ENCODE measurements at places on chromosomes 12 and 14.

- DNase-seq: no peak
Observed at GRCh38 chr12:89923091-89923490, 214.5 kb upstream of the ATP2B1 start.

DNA sequence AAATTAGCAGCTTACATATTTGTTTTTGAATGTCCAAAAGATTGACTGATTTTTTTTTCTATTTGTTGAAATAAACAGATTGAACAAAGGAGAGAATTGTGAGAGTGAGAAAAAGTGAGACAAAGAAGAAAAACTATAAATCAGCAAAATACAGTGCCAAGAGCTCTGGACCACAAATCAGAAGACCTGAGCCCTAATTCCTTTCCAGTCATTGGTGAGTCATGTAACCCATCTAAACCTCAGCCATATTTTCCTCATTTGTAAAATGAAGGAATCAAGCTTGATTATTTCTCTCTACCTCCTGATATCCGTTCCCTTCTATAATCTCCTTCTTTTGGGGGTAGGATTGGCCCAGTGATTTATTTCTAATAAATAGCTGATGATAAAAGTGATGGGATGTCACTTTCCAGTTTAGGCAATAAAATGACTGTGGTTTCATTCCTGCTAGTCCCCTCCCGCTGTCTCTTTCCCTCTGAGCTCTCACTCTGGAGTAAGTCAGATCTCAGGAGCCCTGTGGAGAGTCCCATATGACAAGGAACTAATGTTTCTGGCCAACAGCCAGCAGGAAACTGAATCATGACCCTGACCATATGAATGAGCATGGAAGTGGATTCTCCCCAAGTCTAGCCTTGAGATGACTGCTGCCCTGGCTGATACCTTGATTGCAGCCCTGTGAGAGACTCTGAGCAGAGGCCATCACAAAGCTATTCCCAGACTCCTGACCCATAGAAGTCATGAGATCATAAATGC is 218.9 kb downstream of the ACSS3 start:
- no peak for DNase-seq

DNA sequence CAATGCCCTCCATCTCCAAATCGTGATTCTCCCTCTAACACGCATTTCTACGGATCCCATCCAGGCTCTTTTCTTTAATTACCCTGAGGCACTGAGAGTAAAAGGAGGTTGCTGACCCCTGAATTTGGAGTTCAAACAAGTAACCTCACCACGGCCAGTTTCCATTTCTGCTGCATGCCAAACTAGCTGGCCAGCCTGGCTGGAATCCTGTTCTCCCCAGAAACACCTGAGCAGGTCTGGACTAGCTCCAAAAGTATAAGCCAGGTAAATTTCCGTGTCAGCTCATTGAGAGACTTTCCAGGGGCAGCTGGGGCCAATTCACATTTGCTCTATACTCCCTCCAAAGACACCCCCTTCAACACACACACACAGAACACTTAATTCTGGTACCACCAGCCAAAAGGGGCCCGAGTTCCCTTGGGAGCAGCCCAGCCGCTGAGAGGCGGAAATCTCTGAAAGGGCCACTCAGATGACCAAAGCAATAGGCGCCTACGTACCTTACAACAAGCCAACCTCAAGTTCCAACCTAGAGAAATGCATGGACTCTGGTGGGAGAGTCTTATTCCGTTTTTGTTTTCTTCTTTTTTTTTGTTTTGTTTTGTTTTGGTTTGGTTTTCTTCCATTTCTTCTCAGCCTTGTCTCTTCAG is 131.4 kb downstream of the NDUFA12 start:
- DNase-seq: no peak

- no peak for DNase-seq
Observed at GRCh38 chr12:3342051-3342450, 149.0 kb upstream of the PRMT8 start.

DNA sequence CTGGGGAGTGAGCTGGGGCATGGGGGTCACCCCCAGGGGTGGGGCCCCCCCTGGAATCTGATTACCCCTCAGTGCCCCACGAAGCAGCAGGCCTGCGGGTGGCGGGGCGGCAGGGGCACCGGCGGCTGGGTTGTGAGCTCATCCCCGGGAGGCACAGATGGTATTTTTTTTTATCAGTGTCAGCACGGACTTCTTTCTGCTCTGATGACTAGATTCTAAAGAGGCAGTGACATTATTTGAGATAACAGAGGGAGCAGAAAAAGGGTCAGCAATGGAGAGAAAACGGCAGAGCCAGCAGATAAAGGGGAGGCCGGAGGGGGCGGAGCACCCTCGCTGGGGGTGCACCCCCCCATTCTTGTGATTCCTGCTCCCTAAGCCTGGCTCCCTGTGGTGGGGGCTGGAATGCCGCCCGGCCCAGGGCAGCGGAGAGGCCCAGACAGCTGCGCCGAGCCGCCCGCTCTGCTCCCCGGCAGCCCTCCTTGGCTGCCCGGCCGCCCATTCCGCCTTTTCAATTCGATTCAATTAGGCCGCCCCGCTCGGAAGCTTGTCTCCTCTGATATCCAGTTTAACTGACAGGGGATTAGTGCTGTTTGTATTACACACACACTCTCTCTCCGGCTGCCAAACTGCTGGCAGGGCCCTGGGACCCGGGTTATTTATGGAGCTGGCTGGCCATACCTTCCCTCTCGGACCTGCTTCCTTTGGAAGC is 32.9 kb downstream of the MVK start:
- DNase-seq: no peak

DNA sequence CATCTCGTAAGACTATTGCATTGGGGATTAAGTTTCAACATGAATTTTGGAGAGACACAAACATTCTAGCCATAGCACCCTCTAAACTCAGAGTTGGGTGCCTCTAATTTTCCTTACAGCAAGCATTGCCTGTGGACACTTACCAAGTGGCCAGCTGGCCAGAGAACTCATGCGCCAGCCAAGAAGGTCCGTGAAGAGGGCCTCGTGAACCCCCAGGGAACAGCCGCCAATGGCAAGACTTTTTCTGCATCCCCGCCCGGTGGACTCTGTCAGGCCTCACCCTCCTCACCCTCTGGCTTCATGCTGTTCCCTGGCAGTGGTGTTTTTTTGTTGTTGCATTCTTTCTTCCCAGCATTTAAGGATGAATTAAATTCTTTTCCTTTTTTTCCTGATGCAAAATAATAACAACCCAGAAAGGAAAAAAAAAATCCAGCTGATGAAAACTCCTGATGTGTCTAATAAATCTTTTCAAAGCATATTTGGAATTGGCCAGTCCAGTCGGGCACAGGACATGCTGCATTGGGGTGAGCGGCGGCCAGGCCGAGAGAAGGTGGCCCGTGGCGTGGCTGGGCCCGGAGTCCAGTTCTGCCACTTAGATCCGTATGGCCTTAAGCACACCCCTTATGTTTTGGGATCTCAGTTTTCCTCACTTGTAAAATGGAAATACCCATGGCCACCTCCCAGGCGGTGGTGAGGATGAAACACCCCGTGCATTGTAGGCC is 191.9 kb upstream of the DIO3 start:
- no peak for DNase-seq

DNA sequence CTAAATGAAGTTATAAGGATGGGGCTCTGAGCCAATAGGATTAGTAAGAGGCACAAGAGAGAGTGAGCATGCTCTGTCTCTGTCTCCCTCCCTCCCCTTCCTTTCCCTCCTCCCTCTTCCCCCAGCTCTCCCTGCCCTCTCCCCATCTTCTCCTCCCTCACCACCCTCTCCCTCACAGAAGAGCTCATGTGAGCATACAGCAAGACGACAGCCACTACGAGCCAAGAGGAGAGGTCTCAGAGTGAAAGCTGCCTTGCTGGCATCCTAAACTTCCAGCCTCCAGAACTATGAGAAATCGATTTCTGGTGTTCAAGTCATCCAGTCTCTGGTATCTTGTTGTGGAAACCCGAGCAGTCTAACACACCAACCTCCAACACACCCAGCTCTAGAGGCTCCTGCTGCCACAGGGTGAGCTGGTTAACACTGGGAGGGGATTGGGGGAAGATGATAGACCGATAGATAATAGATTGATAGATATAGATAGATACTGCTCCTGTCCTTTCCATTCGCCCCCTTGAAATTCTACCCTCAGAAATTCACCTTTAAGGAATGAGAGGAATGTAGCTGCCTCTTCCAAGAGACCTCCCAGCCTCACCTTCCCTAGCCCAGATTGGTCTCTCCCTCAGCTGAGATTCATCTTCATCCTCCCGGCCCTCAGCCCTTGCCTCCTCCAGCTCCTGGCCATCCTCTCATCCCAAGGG is 25.8 kb upstream of the ACTN1 start:
- DNase-seq: no peak

DNA sequence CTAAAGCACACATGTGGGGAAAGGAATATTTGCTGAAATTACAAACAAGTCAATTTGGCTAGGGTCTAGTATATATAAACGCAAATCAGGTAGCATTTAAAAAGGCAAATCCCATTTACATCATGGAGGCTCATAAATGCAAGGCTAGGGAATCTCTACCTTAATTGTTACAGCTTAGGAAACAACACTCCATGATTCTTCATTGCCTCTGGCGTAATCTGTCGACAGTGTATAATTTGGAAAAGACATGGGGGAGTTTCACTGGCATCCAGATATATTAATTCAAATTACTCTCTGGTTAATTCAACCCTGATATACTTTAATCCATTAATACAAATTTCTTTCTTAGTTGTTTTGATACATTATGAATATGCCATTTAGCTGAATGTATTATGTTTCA is 1630.2 kb upstream of the FLRT2 start:
- no peak for DNase-seq

- no peak for DNase-seq
Observed at GRCh38 chr12:131507881-131508280, 203.0 kb upstream of the SFSWAP start.

- no peak for DNase-seq
Observed at GRCh38 chr12:120209851-120210250, 8.9 kb upstream of the RPLP0 start.

DNA sequence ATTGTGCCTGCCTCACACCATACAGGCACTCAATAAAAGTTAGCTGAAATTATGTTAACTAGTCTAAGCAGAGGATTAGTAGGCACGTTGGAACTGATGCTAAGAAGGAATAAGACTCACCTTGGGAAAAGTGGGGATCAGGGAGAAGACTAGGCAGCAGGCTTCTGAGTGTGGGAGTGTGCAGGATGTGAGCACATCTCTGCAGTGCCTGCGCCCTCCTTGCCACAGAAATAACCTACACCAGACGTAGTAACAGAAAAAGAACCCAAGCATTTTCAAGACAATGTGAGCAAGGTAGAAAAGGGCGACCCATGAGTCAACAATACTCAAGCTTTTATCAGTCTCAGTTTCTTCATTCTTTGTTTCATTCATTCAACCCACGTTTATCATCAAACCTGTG is 113.9 kb downstream of the CACNA1C start:
- DNase-seq: no peak

- no peak for DNase-seq
Observed at GRCh38 chr14:94524093-94524492, 14.8 kb upstream of the SERPINA12 start.

DNA sequence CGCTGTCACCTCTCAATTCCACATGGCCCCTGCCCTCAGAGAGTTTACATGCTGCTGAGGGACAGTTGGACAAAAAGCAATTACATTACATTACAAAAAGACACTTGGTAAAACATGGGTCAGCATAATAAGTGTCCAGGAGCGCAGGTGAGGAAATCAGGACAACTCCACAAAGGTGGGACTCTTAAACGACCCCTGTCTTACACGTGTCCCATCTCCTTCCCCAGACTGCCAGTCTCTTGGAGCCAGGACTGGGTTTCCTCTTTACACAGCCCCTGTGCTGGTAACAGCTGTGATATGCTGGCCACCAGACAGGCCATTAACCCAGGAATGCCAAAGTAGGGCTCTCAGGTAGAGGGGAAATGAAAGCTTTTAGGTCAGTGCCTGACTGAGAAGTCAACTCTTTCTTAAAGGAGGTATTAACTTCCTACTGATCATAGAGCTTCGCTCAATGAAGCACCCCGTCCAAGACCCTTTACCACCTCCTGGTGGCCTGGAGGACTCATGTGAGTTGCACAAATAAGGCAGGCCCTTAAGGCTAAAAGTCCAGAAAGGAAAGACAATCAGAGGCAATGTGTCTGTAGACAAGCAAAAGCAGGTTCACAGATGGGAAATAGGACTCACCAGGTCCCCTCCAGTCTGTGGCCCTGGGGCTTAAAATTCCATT is 55.5 kb downstream of the ANO2 start:
- DNase-seq: no peak

DNA sequence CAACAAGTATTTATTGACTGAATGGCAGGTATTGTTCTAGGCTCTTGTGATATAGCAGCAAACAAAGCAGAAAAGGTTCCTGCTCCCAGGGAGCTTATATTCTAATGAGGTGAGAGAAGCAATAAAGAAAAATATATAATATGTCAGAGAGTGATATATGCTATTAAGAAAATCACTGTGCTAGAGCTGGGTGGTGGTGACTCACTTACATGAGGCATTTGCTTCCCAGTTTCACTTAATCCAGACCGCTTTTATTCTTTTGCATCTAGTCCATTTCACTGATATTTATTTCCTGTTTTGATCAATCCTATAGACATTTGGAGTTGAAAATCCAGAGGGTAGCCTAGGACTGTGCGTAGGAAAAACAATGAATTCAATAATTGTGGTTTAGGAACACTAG is 17.5 kb downstream of the TRHDE start:
- no peak for DNase-seq

- no peak for DNase-seq
Observed at GRCh38 chr12:54879579-54879978, 25.3 kb downstream of the MUCL1 start.

DNA sequence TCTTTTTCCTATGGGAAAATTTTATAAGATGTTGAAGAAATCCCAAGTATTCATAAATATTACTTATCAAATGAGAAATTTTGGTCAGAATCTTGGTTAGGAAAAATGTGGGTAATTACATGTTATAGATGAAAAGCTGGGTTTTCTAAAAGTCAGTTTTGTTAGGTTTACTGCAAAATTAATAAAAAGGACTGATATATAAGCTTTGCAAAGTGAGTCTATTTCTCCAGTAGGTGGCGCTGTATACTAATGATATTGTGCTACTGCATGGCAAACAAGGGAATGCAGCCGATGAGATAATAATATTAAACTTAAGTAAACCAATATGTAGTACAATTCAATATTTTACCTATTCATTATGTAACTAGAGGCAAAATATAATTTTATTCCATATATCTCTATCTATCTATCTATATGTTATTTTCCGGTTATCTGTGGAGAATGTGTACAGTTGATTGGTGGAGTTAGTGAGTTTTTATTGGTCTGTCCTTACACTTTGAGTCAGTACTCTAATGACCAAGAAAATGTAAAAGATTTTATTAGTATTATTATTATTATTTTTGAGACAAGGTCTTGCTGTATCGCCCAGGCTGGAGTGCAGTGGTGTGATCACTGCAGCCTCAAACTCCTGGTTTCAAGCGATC is 32.9 kb downstream of the MIPOL1 start:
- no peak for DNase-seq

GRCh38 chr12:121331248-121331647 is 21.0 kb downstream of the ANAPC5 start:
- no peak for DNase-seq

GRCh38 chr12:86663173-86663572 is 407.0 kb upstream of the MGAT4C start:
- DNase-seq: no peak

GRCh38 chr14:101082436-101083384 is 179.2 kb upstream of the RTL1 start:
- DNase-seq: no peak

DNA sequence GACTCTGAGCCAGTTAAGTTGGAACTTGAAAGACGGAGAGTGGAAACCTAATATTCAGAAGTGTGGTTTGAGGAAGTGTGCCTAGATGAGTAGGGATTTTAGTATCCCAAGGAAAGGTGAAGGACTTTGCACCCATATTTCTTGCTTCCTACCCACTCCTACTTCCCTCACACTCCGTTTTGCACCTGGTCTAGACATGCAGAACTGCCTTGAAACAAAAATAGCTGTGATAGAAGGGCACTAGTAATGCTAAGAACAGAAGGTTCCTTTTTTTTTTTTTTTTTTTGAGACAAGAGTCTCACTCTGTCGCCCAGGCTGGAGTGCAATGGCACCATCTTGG is 732 bp upstream of the ARF3 start:
- DNase-seq: no peak
